ENCODE measurements at places on chromosomes 7 and 10. TPM values are rescaled to one million over a fixed set of nuclear protein-coding genes. Genes with fewer than 3 reads are reported as not detected.

- no peaks in the 10 kb centered on the region for H3K4me1 ChIP-seq
- H3K27ac ChIP-seq: no peak overlapping the region
- no peaks in the 10 kb centered on the region for H3K27me3 ChIP-seq
These were observed 84.1 kb downstream of the GNAI1 start for GRCh38 chr7:80218723-80219122.

DNA sequence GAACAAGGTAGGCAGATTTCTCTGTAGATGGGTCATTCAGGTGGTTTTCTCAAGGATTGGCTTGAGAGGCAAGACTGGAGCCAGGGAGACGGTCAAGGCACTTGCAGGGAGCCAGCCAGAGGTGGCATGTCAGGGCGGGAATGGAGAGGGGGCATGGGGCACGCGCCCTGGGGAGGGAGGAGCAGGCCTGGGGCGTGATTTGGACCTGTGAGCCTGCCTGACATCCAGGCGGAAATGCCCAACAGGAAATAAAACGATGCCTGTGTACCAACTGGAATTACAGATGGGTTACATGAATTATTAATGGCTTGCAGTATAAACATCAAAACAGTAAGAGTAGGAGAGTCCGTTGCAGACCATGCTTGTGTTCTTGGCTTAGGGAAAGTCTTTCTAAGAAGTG, 8.6 kb upstream of the SUN1 start:
- no peaks in the 10 kb centered on the region for H3K27me3 ChIP-seq
- no peaks in the 10 kb centered on the region for H3K36me3 ChIP-seq
- H3K4me3 ChIP-seq: no peak overlapping the region
- H3K27ac ChIP-seq: no peak overlapping the region
- peaks cover 54% of the 10 kb centered on the region for H3K4me1 ChIP-seq

- no peaks in the 10 kb centered on the region for H3K27me3 ChIP-seq
- DNase-seq: no peak
- peak overlapping the region; percentile 97 for H3K4me3 ChIP-seq
- H3K27ac ChIP-seq: peak overlapping the region; percentile 44
These were observed 1.7 kb downstream of the CREB3L2 start for GRCh38 chr7:138000081-138000701.

- H3K36me3 ChIP-seq: no peaks in the 10 kb centered on the region
- no peak overlapping the region for H3K27ac ChIP-seq
- H3K4me3 ChIP-seq: no peak overlapping the region
- no peak for DNase-seq
- no peaks in the 10 kb centered on the region for H3K4me1 ChIP-seq
- no peaks in the 10 kb centered on the region for H3K27me3 ChIP-seq
These were observed 140.8 kb downstream of the DGKB start for GRCh38 chr7:14761510-14762296.

The FKBP6 gene
- not detected for polyA plus RNA-seq

- no peak overlapping the region for H3K4me3 ChIP-seq
- peak overlapping the region; percentile 24 for H3K27ac ChIP-seq
- DNase-seq: no peak
- peaks cover 6% of the 10 kb centered on the region for H3K27me3 ChIP-seq
- H3K36me3 ChIP-seq: no peaks in the 10 kb centered on the region
These were observed 138.3 kb downstream of the EGFR start for GRCh38 chr7:55156919-55157763.

GRCh38 chr10:124356701-124357560, 61.8 kb downstream of the OAT start:
- peaks cover 8% of the 10 kb centered on the region for H3K36me3 ChIP-seq
- peaks cover 11% of the 10 kb centered on the region for H3K4me1 ChIP-seq
- no peak overlapping the region for H3K27ac ChIP-seq
- H3K27me3 ChIP-seq: no peaks in the 10 kb centered on the region
- no peak overlapping the region for H3K4me3 ChIP-seq

The OR2A1 gene
- not detected for polyA plus RNA-seq

DNA sequence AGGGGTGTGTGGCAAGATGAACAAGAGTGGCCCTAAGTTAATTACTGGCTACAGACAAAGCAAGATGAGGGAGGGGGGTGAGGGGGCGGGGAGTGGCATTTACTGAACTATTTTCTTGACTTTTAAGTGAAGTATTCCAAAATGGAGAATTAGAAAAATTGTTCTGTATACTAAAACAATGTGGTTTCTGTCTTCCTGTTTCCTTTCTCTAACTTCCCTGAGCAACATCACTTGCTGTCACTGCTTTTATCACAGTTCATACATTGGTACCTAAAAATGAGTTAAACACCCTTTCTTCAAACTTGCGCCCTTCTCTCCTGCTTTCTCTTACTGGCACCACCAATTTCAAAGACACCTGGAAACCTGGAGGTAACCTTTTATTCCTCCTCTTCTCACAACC, 21.6 kb downstream of the PDZD8 start:
- DNase-seq: no peak
- no peaks in the 10 kb centered on the region for H3K36me3 ChIP-seq
- peak overlapping the region; percentile 2 for H3K27ac ChIP-seq
- H3K4me1 ChIP-seq: peaks cover 47% of the 10 kb centered on the region
- H3K4me3 ChIP-seq: no peak overlapping the region

DNA sequence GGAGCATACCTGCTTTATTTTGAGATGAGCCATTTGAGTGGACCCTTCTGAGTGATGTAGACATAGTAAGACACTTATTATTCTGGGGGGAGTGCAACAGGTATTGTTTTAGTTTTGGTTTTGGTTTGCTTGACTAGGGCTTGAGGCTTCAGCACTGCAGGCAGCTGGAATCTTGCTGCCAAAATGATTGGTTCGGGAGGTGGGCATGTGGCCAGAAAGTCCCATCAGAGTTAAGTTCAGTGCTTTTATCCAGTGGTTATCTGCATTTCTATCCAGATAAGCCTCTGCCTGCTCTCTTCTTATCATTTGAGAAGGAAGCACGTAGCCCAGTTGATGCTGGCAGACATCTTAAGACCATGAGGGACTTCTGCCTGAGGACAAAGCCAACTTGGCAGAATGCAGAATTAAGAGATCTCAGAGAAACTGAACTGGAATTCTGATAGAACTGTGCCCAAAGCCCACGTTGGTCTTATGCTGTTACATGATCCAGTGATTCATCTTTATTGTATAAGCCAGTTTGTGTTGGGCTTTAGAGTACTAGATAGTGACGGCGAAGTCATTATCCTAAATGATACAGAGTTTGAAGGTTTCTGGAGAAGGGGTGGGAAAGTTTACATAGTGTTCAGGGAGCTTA, 9.6 kb upstream of the JAZF1 start:
- no peak for DNase-seq
- peak overlapping the region; percentile 63 for H3K4me3 ChIP-seq
- H3K27me3 ChIP-seq: no peaks in the 10 kb centered on the region
- peaks cover 51% of the 10 kb centered on the region for H3K4me1 ChIP-seq

DNA sequence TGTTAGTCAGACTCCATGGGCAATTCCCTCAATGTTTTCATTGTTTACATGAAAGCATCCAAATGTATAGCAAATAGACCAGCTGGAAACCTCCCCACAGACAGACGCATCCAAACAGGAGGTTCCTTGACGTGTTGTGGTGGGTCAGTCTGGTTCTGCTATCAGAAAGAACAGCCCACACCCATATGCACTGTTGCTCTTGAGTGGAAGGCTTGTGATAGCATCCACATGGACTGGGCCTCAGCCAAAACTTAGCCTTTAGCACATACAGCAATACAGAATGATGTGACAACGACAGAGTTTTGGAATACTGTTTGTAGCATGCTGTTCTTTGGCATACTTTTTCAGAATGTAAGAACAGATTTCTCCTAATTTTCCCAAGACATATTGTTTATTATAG, 299.2 kb upstream of the ETV1 start:
- no peak overlapping the region for H3K4me3 ChIP-seq
- no peaks in the 10 kb centered on the region for H3K4me1 ChIP-seq
- H3K27me3 ChIP-seq: no peaks in the 10 kb centered on the region
- H3K36me3 ChIP-seq: no peaks in the 10 kb centered on the region
- no peak for DNase-seq

- peak overlapping the region; percentile 95 for H3K27ac ChIP-seq
- peak; percentile 35 for DNase-seq
- H3K36me3 ChIP-seq: peaks cover 9% of the 10 kb centered on the region
- peak overlapping the region; percentile 95 for H3K4me3 ChIP-seq
- no peaks in the 10 kb centered on the region for H3K27me3 ChIP-seq
- H3K4me1 ChIP-seq: peaks cover 83% of the 10 kb centered on the region
These were observed 86.3 kb downstream of the RNF216 start for GRCh38 chr7:5694912-5695726.
